ENCODE measurements at places on chromosomes 11 and 22.

GRCh38 chr11:14698771-14699170 is 55.2 kb downstream of the PDE3B start:
- no peak for DNase-seq

GRCh38 chr11:312092-312816 is 1.6 kb upstream of the IFITM1 start:
- no peak for DNase-seq

DNA sequence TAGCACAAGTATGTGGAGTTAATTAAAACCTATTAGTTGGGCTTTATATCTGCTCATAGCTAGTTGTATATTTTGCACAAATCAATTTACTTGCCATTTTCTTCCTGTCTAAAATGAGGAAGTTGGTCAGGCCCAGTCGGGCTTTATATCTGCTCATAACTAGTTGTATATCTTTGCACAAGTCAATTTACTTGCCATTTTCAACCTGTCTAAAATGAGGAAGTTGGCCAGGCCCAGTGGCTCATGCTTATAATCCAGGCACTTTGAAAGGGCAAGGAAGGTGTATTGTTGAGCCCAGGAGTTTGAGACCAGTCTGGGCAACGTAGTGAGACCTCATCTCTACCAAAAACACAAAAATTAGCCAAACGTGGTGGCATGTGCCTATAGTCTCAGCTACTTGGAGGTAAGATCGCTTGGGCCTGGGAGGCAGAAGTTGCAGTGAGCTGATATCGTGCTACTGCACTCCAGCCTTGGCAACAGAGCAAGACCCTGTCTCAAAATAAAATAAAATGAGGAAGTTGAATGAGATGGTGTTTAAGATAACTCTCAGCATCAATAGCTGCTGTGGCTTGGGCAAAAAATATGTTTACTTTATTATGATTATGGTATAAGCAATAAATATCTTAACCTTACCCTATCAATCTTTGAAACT is 1558.6 kb upstream of the RAG2 start:
- DNase-seq: no peak

- DNase-seq: no peak
Observed at GRCh38 chr11:132095230-132096131, 725.1 kb downstream of the NTM start.

DNA sequence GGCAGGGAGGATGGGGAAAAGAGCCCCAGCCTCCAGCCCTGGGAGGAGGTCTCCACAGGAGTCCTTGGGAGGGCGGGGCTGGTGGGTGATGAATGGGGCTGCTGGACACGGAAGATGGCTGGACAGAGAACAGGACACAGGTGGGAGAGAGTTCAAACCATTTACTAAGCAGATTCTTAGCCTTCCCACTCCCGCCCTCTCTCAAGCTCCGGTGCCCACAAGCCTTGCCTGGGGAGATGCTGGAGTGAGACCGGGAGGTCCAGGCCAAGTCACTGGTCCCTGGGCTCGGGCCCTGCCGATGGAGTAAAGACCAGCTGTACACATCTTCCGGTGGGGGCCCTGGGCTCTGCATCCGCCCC is 1.4 kb downstream of the CLDN5 start:
- no peak for DNase-seq

DNA sequence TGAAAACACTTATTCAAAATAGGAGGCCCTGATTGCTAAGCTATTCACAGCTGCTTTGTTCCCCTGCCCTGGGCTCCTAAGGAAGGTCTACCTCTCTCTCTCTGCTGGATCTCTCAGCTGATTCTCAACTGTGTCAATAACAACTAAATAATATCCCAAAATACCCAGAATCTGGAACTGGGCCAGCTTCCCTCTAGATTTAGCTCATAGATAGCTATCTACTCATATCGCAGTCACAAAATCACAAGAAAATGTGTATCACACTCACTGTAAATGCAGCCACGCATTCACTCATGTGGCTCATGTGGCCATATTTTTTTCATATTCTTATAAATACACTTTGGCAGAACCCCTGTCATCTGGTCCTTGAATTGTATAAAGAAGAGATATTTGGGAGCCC is 555.1 kb downstream of the OPCML start:
- no peak for DNase-seq

- DNase-seq: no peak
Observed at GRCh38 chr11:61955422-61956135, 5.4 kb downstream of the BEST1 start.

DNA sequence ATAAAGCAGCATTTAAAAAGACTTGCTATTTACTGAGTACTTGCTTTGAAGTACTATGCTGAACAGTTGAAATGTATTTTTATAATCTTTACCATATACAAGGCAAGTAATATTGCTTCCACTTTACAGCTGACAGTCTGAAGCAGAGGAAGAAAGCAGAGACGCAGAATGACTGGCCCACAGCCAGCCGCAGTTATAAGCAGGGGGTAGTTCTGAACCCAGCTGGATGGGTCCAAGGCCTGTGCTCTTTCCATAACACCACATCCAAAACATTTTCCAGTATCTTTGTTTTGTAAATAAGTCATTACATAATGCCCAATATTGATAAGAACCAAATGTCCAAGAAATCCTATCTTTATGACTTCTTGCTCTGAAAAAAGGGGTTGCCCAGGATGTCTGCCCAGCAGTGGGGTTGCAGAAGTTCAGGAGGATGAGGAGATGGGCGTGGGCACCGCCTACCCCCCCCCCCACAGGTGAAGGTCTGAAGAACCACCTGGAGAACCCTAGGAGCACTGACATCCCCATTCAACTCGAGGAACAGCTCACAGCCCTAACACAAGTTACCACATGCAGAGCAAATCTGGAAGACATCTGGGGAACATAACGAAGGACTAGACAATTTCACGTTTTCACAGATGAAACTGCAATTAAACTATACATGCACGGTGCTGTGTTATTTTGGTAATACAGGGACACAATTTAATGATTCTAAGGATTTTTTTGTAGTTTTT is 24.2 kb upstream of the YPEL1 start:
- no peak for DNase-seq

DNA sequence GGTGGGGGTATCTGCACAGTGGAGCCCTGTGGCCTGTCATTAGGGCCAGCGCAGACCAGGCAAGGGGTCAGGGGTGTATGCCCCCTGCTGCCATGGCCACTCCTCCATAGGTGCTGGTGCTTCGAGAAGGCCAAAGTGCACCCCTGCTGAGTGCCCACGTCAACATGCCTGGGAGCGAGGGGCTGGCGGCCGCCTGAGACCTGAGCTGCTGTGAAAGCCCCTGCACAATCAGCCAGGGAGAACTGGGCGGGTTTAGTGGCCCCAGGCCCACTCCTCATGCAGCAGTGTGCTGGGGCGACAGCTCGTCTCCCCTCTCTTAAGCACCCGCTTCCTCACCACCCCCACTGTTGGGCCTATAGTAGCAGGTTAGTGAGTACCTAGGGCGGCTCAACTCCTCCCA is 14.0 kb downstream of the ZDHHC24 start:
- DNase-seq: no peak

- no peak for DNase-seq
Observed at GRCh38 chr11:60064111-60064510, 7.6 kb downstream of the MS4A3 start.

GRCh38 chr11:93028960-93029522 is 59.6 kb downstream of the MTNR1B start:
- DNase-seq: no peak
